ENCODE measurements at places on chromosomes 1 and 21. TPM values are rescaled to one million over a fixed set of nuclear protein-coding genes. Genes with fewer than 3 reads are reported as not detected.

Gene TMPRSS2
- total RNA-seq = 1.5 TPM

Gene TCHH
- not detected for total RNA-seq

Gene S100A1
- not detected for total RNA-seq

Gene RIMS3
- total RNA-seq = 1.8 TPM

Gene PTPRC
- total RNA-seq = 17.6 TPM

Gene FLG2
- total RNA-seq = not detected

Gene CLDN8
- total RNA-seq = not detected

Gene ICOSLG
- 0.51 TPM for total RNA-seq

Gene SHISA4
- 6.0 TPM for total RNA-seq

Gene NEK2
- not detected for total RNA-seq

Gene PEX11B
- total RNA-seq = 26.1 TPM

Gene C8B
- total RNA-seq = not detected

Gene FAM131C
- total RNA-seq = not detected

Gene ERICH3
- total RNA-seq = 0.51 TPM

Gene GCSAML
- total RNA-seq = not detected

Gene BRINP3
- not detected for total RNA-seq

Gene FMO2
- 46.8 TPM for total RNA-seq

Gene LCE2B
- not detected for total RNA-seq

Gene TMEM51
- total RNA-seq = 9.9 TPM

Gene RNU1-3
- total RNA-seq = under 0.01 TPM

Gene LCE2A
- not detected for total RNA-seq

Gene DPM3
- total RNA-seq = 82.1 TPM

Gene FCER1G
- 12.1 TPM for total RNA-seq

Gene KCNJ15
- total RNA-seq = 0.26 TPM

Gene CRTC2
- 5.9 TPM for total RNA-seq

Gene MFAP2
- total RNA-seq = 64.6 TPM

Gene TEDDM1
- total RNA-seq = not detected

Gene CYP4X1
- total RNA-seq = 3.5 TPM

Gene GBP1
- 73.5 TPM for total RNA-seq

Gene CFHR4
- 0.14 TPM for total RNA-seq

Gene SPRR5
- not detected for total RNA-seq

Gene ZBTB37
- 7.7 TPM for total RNA-seq

Gene LRRC38
- total RNA-seq = not detected

Gene IGSF9
- not detected for total RNA-seq

Gene GNAI3
- 7.2 TPM for total RNA-seq

Gene UBL4B
- total RNA-seq = not detected

Gene UTS2
- not detected for total RNA-seq

Gene KDF1
- total RNA-seq = 1.9 TPM

Gene LINGO4
- total RNA-seq = 0.14 TPM

Gene NFASC
- 7.9 TPM for total RNA-seq

Gene KRTAP10-11
- not detected for total RNA-seq

Gene CNN3
- 510 TPM for total RNA-seq

Gene ARHGAP30
- 0.88 TPM for total RNA-seq

Gene RGS16
- total RNA-seq = 3.9 TPM

Gene DFFA
- total RNA-seq = 5.1 TPM

Gene HAO2
- total RNA-seq = not detected

Gene ANKRD45
- total RNA-seq = 2.8 TPM

Gene DAB1
- total RNA-seq = 5.9 TPM

Gene AQP10
- not detected for total RNA-seq

Gene AADACL3
- not detected for total RNA-seq

Gene DYNLT5
- total RNA-seq = not detected

Gene RGS4
- 1.3 TPM for total RNA-seq

Gene CFAP45
- total RNA-seq = 3.6 TPM

Data from uterus (tissue), 4 donors.